Activated naive CD8-positive, alpha-beta T cell treated with anti-CD3 and anti-CD28 coated beads for 36 hours (primary cell): ENCODE measurements at places on chromosomes 6 and 20. TPM values are rescaled to one million over a fixed set of nuclear protein-coding genes. Genes with fewer than 3 reads are reported as not detected.

- H3K36me3 ChIP-seq, result no peaks in the 10 kb centered on the region
- H3K27me3 ChIP-seq, result peaks cover 4% of the 10 kb centered on the region
- H3K4me3 ChIP-seq, result no peak overlapping the region
- no peak for DNase-seq
Measured at GRCh38 chr6:167409694-167410093, 84.8 kb downstream of the TTLL2 start.

Gene GNMT
- total RNA-seq, result 0.35 TPM

Gene FAM83C
- total RNA-seq, result not detected

- no peaks in the 10 kb centered on the region for H3K27me3 ChIP-seq
- no peak overlapping the region for H3K4me3 ChIP-seq
- no peak for DNase-seq
- H3K36me3 ChIP-seq, result no peaks in the 10 kb centered on the region
- H3K27ac ChIP-seq, result no peak overlapping the region
- H3K4me1 ChIP-seq, result no peaks in the 10 kb centered on the region
Measured at GRCh38 chr20:11814267-11814666, 103.4 kb upstream of the BTBD3 start.

Gene ADGRG6
- total RNA-seq, result 2.4 TPM

Gene PPP1R14C
- 0.33 TPM for total RNA-seq

DNA sequence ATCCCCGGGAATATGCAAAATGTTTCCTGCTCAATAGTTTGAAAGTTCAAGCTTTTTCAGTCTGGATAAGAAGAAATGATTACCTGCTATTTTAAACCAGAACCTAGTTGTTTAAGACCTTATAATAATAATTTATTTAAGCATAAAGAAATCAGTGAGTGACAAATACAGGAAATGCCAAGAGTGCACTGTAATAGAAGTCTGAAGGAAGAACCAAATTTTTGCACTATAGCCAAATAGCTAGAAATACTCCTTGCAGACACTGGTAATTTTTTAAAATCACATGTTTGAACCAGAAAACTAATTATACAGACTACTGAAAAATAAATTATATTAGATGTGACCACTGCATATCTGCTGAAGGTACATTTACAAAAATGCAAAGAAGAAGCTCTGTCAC, 93.2 kb downstream of the MMS22L start:
- DNase-seq, result no peak
- no peak overlapping the region for H3K27ac ChIP-seq
- no peaks in the 10 kb centered on the region for H3K27me3 ChIP-seq
- peaks cover 8% of the 10 kb centered on the region for H3K36me3 ChIP-seq

Gene BMP5
- not detected for total RNA-seq

GRCh38 chr20:49276961-49277785, 684 bp downstream of the ZNFX1 start:
- H3K27me3 ChIP-seq, result peaks cover 37% of the 10 kb centered on the region
- H3K36me3 ChIP-seq, result peaks cover 78% of the 10 kb centered on the region
- H3K27ac ChIP-seq, result peak overlapping the region; percentile 100
- peak; percentile 79 for DNase-seq
- H3K4me1 ChIP-seq, result peaks cover 69% of the 10 kb centered on the region

Gene RIMS4
- 0.08 TPM for total RNA-seq

Gene VWA7
- total RNA-seq, result 1.6 TPM

Gene EDEM2
- total RNA-seq, result 15.3 TPM

DNA sequence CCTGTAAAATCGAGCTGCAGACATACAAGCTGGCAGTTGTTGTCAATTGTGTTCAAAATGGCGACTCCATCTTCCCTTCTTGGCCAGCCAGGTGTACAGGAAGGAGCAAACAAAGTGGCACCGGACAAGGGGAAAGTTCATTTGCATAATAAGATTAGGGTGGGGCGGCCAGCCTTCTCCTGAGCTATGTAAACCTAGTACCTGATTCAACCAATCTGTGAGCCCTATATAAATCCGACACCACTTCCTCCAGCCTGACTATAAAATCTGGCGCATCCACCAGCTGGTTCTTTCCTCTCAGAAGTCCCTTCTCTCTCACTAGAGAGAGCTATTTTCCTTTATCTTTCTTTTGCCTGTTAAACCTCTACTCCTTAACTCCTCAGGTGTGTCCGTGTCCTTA, 8.1 kb upstream of the HBS1L start:
- H3K4me1 ChIP-seq, result peaks cover 18% of the 10 kb centered on the region
- H3K27ac ChIP-seq, result no peak overlapping the region
- H3K36me3 ChIP-seq, result peaks cover 6% of the 10 kb centered on the region
- no peaks in the 10 kb centered on the region for H3K27me3 ChIP-seq
- H3K4me3 ChIP-seq, result no peak overlapping the region

GRCh38 chr6:142857233-142857761, 87.7 kb downstream of the HIVEP2 start:
- H3K4me3 ChIP-seq, result peak overlapping the region; percentile 74
- H3K27ac ChIP-seq, result peak overlapping the region; percentile 96
- H3K27me3 ChIP-seq, result no peaks in the 10 kb centered on the region
- peaks cover 57% of the 10 kb centered on the region for H3K36me3 ChIP-seq
- no peak for DNase-seq

- no peaks in the 10 kb centered on the region for H3K4me1 ChIP-seq
- no peak for DNase-seq
- H3K4me3 ChIP-seq, result no peak overlapping the region
- no peaks in the 10 kb centered on the region for H3K36me3 ChIP-seq
- H3K27me3 ChIP-seq, result no peaks in the 10 kb centered on the region
Measured at GRCh38 chr6:115766745-115767462, 293.8 kb downstream of the FRK start.

Gene SIRPD
- not detected for total RNA-seq
